Activated T-helper 1 cell treated with anti-CD3 and anti-CD28 coated beads, Interleukin-2, amount 50 U/mL, for 16 hours (primary cell): ENCODE measurements at places on chromosomes 5 and 9.
A peak's percentile ranks its signal among the peaks of the same experiment; 100 is the strongest.

DNA sequence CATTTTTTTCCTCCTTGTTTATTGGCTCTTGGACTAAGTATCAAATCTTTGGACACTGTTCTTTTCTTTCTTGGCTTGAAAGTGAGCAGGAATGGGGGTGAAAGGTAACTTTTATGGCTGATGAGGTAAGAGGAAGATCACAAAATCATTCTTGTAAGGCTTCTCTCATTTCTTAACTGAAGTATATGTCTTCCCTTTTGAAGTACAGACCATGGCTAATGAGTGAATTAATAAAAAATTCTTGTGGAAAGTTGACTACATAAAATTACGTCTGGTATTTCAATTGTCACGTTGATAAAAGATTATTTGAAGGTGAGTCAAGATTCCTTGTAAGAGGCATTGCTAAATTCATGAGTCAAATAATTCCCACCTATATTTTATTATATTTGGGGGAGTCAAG, 25.1 kb downstream of the VCAN start:
- no peak for DNase-seq

DNA sequence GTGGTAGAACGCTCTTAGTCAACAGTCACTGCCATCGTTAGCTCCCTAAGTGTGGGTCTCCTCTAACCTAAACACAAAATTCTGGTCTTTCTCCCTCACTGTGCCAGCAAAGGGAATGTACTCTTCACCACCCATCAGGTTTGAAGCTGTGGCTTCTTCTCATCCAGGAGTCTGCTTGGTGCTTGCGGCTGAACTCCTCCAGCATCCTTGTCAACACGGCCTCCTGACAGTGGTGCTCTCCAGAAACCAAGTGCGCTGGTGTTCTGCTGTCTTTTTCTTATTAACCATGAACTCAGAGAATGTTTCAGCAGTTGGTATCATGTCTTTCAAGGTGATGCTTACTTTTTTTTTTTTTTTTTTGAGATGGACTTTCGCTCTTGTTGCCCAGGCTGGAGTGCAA, 23.9 kb upstream of the LPCAT1 start:
- no peak for DNase-seq

DNA sequence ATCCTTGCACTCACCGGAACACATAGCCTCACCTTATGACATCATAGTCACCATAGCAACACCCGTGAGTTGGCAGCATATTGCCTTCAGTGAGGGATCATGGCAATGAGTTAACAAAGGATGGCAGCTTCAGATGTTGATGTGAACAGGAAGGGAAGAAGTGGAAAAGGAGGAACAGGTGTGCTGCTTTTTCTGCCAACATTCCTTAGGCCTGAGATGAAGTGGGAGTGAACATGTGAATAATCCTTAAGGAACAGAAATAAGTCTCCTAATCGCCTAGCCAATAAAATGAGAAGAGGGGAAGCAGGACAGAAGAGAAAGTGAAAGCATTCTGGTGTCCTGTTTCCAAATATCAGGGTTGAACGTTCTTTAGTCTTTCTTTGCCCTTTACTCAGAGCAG, 360.0 kb downstream of the BRINP1 start:
- no peak for DNase-seq

GRCh38 chr5:159007235-159007634, 92.5 kb downstream of the EBF1 start:
- DNase-seq, result no peak

GRCh38 chr5:58156973-58157701, 302.7 kb downstream of the PLK2 start:
- DNase-seq, result no peak

- no peak for DNase-seq
These were observed 76.9 kb downstream of the SYK start for GRCh38 chr9:90878562-90878961.

DNA sequence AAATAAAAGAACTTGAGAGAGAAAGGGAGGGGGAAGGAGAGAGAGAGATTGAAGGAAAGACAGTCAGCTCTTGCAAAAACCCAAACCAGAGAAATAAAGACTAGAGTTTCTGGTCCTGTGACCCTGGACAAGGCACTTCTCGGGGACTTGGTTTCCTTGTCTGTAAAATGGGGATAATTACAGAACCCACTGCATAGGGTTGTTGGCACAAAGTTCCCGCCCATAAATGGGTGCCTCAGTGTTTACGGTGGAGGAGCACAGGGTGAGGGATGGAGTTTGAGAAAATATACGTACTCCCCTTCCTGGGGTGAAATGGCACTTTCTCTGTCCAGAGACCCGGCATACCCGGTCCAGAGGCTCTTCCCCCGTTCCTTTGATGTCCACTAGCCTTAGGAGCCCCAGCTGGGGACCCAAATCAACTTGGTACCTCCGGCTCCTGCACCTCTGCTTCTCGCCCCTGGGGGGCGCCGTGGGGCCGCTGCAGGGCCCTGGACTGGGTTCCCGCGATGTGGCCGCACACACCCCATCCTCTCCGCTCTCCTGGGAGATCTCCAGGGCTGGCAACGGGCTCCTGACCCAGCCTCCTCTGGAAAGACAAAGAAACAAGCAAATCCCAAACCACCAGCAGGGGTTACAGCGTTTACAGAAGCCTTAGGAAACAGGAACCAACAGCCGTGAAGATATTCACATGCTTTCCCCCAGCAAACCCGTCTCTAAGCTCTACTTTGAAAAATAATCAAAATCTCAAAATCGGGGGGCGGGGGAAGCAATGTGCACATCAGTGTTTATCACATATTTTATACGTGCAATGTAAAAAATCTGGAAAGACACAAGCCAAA, 26.3 kb downstream of the PTGES start:
- peak; percentile 35 for DNase-seq

DNA sequence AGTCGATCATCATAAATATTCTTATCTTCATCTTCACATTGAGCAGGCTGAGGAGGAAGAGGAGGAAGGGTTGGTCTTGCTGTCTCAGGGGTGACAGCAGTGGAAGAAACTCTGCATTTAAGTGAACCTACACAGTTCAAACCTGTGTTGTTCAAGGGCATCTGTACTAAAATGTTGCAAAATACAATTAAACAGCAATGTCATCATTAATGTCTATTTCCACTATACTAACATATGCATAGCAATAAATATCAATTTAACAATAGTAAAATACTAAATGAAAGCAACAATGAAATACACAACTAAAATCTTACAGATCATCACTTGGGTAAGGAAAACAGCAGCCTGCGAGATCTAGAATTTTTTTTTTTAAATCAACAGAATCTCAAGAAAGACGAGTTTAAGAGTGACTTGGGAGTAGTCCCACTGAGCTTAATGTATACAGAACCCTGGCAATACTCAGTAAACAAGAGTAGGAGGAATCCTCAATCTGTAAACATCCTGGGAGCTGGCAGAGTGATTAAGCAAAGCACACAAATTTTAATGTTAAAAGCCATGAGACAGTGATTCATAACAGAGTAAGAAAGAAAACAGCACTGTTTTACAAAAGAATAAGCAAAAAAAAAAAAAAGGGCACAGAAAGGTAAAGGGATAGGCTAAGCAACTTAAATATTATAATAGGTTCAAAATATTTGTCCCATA, 10.0 kb downstream of the HOMER1 start:
- DNase-seq, result no peak

GRCh38 chr9:8254541-8254940, 455.0 kb upstream of the DMAC1 start:
- no peak for DNase-seq

DNA sequence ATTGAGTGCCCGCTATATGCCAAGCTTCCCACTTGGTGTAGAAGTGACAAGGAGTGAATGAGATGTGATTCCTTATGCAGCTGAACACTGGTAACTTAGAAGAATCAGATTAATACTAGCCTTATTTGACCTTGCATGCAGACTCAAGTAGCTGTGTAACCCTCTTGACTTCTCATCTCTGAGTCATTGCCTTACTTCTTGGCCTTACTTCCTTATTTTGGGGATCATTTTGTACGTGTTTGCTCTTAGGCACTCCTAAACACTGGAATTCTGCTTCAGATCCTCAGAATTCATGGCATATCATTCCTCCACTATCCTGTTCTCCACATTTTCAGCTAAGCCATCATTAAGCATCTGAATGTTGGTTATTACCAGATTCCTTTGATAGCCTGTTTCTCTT, 948.9 kb upstream of the ARRDC3 start:
- no peak for DNase-seq
